ENCODE measurements at places on chromosomes 1 and 21.

GRCh38 chr1:76503100-76503499 lies 364.2 kb upstream of the ST6GALNAC5 start:
- no peak for DNase-seq

DNA sequence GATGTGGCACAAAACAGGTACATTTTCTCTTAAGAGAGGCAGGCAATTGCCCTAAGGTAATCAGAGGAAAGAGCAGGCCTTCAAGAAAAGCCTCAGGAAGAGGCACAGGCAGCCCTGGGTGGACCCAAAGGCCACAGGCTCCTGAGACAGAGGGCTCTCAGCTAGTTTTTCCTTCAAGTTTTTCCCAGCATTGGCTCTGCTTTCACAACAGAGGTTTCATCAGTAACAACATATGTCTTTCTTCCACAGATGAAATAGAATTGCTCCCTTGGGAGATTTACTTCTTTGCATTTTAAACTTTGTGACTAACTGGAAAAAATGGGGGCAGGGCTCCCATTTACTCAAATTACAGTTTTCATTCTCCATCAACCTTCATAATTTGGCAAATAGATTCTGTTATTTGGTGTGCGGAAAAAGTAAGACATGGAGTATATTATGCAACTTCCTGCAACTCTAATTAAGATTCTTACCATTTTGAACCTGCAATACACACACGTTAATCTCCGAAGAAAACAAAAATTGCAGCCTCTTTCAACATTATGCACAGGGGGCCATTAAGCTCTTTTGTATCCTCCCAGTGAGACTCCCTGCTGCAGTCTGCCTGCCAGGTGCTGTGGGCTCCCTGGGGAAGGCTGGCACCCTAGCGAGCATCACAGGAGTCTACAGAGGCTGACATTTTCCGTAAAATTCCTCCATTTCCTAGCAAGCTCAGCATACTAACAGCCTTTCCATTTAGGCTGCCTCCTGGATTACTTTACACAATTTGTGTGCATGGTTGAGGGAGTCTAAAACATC lies 282.3 kb downstream of the USH2A start:
- no peak for DNase-seq

DNA sequence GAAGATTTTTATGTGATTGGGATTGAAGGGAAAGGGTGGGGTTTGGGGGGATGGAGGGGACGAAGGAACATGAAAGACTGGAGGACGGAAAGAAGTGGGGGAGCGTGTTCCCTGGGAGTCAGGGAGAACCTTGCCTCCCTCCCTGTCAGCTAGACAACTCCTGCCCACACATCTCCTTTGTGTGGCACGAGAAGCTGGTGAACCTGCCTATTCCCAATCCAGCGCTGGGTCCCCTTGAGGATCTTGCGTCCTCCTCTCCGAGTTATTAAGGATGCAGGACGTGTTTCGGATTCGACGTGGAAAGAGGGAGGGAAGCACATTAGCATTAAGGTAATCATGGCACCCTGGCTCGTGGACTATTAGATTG lies 1.4 kb downstream of the LRRC7 start:
- DNase-seq: no peak

GRCh38 chr1:67560580-67561255 lies 124.3 kb upstream of the GADD45A start:
- no peak for DNase-seq

DNA sequence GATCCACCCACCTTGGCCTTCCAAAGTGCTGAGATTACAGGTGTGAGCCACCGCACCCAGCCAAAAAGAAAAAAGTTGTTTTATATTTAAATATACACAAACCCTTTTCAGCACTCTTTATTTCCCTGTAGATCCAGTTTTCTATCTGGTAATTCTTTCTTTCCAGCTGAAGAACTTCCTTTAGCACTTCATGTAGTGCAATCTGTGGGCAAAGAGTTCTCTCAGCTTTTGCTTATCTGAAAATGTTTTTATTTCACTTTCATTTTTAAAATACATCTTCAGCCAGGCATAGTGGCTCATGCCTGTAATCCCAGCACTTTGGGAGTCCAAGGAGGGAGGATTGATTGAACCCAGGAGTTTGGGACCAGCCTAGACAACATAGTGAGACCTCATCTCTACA lies 28.5 kb upstream of the HYI start:
- DNase-seq: no peak

- DNase-seq: no peak
Measured at GRCh38 chr1:3555131-3555920, 56.0 kb downstream of the MEGF6 start.

- no peak for DNase-seq
Measured at GRCh38 chr1:226656601-226657277, 82.3 kb downstream of the ITPKB start.

GRCh38 chr1:226589008-226589733 lies 40.6 kb downstream of the STUM start:
- no peak for DNase-seq

DNA sequence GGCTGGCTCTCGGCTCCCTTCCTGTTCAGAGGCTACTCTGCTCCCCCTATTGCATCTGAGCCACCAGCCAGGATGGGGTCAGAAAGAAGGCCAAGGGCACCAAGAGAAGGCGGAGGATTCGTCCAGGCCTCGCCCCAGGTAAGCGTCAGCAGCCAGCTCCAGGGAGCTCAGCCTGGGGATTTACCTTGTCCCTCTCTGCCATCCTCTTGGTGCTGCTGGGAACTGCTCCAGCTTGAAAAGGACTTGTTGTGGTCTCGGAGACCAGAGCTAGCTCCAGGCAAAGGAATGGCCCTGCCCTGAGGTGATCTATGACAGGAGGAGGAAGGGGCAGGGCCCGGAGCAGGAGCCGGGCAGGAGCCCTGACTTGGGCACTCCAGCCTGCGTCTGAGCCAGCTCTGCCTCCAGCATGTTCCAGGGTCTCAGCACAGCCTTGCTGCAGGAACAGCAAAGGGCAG lies 113.7 kb upstream of the IFFO2 start:
- DNase-seq: no peak

DNA sequence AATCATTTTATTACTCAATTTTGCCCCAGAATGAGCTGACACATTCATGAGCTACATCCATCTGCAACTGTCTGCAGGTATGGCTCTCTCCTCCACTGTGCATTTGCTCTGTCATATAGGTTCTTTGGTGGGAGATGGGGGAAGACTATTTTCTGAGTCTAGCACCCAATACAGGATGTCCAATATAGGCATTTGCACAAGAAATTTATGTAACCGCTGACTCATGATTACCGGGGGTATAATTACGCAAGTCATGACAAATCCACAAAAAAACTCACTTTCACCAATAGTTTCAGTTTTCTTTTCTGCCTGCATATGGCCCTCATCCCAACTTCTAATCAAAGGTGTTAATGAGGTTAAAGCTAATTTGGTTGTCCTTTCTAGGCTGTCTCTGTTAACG lies 17.5 kb upstream of the VSIG8 start:
- no peak for DNase-seq

- DNase-seq: no peak
Measured at GRCh38 chr1:117633936-117634335, 28.1 kb downstream of the TENT5C start.

GRCh38 chr1:38578271-38578951 lies 281.2 kb downstream of the RRAGC start:
- no peak for DNase-seq

- no peak for DNase-seq
Measured at GRCh38 chr1:119324198-119324597, 44.4 kb upstream of the HAO2 start.

GRCh38 chr1:51690285-51690961 lies 73.5 kb downstream of the OSBPL9 start:
- DNase-seq: no peak

DNA sequence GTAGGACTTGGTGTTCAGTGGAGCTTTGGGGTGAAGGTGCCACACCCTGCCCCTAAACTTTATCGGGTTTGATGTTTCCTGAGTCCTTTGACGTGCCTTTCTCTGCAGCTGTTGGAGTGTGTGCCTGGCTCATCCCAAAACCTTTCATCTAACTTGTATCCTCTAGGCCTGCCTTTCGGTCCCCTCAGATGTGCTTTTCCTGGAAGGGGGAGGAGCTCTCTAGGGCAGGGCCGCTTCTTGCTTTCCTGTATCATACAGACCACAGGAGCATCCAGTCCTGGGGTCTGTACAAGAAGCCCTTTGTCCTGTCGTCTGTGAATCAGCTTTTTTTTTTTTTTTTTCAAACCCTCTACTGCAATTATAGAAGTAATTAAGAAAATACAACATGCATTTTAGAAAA lies 35.7 kb downstream of the PTGFRN start:
- DNase-seq: no peak

DNA sequence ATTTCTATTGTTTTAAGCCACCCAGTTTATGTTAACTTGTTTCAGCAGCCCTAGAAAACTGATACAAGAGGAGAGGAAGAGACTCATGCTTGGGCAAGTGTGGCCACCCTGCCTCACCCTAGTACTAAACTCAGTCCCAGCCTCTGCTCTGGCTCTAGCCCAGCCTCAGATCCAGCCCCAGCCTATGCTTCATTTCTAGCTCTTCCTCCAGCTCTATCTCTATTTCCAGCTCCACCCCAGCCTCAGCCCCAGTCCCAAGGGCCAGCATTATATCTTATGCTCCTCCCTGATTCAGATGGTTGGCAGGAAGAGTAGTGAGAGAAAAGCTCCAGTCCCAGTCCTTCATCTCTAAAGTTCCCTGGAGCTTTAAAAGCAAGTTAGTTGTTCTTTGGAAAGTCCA lies 535.5 kb downstream of the PTPRC start:
- no peak for DNase-seq

- no peak for DNase-seq
Measured at GRCh38 chr1:234660536-234661316, 50.7 kb upstream of the IRF2BP2 start.

- DNase-seq: no peak
Measured at GRCh38 chr1:203028067-203028783, 1.9 kb downstream of the PPFIA4 start.

- DNase-seq: peak; percentile 44
Measured at GRCh38 chr1:246971090-246971721, 36.7 kb downstream of the ZNF695 start.

DNA sequence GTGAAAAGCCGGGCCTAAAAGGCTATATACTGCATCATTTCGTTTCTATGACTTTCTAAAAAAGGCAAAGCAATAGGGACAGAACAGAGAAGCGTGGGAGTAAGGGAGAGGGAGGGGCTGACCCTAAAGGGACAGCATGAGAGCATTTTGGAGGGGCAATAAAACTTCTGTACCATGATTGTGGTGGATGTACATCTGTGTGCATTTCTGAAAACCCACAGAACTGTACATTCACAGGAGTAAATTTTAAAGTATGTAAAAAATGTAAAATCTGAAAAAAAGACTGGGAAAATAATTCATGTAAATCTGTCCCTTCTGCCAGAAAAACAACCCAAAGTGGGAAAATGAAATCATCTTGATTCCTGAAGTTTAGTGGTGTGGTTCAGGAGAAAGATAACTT lies 235.4 kb downstream of the CENPF start:
- DNase-seq: no peak

- DNase-seq: peak; percentile 85
Measured at GRCh38 chr1:200670242-200671118, 773 bp upstream of the DDX59 start.

DNA sequence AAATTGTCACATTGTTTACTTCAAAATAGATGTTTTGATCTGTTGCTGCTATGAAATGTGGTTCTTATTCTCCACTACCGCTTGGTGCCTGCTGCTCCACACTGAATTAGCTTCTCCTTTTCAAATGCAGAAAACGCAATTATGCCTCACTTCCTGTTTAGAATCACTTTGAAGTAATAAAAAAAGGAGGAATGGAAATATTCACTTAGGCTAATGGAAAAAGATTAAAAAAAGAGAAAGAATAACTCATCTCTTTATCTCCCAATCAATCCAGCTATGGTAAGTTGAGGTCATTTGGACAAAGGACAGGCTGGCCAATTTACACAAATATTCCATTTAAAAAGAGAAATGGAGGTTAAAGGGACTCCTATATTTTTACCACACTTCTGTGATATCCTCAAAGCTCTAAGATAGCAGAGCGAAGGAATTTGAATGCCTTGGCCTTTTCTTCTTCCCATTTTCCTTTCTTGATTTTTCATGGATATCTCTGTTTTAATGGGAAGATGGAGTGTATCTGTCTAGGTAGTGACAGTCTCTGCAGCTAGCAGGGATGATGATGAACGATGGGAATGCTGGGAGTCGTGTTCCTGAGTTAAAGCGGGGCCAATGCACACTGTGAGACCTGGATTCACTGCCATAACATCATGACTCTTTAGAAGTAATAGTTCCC lies 35.7 kb downstream of the RGS5 start:
- DNase-seq: no peak

- no peak for DNase-seq
Measured at GRCh38 chr1:36128126-36128904, 3.3 kb upstream of the COL8A2 start.

- no peak for DNase-seq
Measured at GRCh38 chr1:2099886-2100779, 49.9 kb downstream of the PRKCZ start.

DNA sequence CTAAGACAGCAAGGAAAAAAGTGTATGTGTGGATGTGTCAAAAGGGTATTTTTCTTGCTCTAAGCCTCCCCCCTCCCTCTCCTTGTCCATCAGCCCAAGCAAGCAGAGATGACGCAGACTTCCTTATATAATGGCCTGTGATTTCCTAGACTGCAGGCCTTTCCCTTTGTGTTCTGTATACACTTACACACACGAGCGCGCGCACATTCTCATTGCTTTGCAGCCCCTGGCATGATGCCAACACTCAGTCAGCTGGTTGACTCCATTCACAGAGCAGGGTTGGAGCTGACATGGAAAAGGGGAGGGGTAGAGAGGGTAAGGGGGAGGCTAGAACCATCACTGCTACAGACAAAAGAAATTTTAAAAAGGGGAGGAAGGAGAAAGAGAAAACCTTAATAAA lies 41.8 kb downstream of the GATAD2B start:
- DNase-seq: no peak

- DNase-seq: no peak
Measured at GRCh38 chr1:164446020-164446419, 113.0 kb upstream of the PBX1 start.

DNA sequence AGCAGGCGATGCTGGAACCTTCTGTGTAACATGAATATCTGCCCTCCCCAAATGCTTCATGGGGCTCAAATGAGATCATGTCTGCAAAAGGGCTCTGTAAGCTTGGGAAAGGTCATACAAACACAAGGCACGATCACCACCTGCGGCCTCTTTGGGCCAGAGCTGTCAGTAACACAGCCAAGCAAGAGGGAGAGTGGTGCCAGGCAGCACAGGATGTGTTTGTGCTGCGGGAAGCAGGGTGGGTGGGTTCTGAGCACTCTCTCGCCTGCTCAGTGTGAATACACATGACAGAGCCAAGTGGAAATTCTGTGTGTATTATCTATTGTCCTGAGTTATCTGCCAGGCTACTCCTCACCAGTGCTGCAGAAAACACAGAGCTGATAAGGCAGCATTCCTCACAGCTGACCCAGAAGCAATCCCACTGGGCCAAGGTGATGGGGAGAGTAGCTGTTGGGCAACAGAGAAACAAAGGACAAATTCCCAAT lies 101.2 kb downstream of the LAMC2 start:
- DNase-seq: no peak

DNA sequence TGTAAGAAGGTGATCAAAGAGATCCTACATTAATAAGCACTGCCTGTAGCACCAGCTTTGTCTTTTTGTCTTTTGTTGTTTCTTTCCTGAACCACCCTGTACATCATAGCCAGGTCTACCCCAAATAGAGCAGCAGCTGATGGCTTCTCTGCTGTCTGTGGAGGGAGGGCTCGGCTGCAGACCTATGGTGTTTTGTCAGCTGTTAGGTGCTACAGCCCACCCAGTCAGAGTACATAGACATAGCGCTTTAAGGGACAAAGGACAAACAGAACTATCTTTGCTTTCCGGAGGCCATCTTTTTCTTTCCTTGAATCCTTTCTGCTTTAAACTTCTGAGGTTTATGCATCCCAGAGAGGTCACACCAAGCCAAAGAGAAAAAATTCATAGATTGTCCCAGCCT lies 258.1 kb downstream of the ZNF648 start:
- DNase-seq: no peak

- no peak for DNase-seq
Measured at GRCh38 chr1:32983020-32983419, 18.4 kb upstream of the RNF19B start.

Data from GDM1 (cell line).